ENCODE measurements at places on chromosomes 3 and 15.
A peak's percentile ranks its signal among the peaks of the same experiment; 100 is the strongest.

GRCh38 chr15:35293353-35294130 lies 208.4 kb upstream of the NANOGP8 start:
- DNase-seq, result no peak

- peak; percentile 21 for DNase-seq
These were observed 353.9 kb upstream of the KCNMB2 start for GRCh38 chr3:178182337-178182779.

DNA sequence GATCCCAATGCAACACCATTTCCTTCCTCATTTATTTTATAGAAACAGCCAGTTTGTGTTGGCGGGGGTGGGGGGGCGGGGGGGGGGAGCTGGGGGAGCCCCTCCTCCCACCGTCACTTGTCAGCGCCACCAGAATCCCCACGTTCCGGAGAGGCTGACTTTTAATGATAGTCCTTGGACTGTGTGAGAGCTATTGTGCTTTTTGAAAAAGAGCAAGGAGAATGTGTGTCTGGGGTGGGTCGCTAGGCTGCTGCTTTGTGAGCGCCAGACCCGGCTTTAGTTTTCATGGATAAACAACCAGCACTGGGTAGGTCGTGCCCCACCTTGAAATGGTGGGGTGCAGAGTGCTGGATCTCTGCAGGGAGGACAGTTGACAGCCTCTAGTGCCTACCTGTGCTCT lies 135.0 kb upstream of the ONECUT1 start:
- no peak for DNase-seq

GRCh38 chr3:111895071-111895470 lies 36.0 kb downstream of the PHLDB2 start:
- no peak for DNase-seq

GRCh38 chr15:90638201-90638691 lies 78.9 kb upstream of the BLM start:
- no peak for DNase-seq

DNA sequence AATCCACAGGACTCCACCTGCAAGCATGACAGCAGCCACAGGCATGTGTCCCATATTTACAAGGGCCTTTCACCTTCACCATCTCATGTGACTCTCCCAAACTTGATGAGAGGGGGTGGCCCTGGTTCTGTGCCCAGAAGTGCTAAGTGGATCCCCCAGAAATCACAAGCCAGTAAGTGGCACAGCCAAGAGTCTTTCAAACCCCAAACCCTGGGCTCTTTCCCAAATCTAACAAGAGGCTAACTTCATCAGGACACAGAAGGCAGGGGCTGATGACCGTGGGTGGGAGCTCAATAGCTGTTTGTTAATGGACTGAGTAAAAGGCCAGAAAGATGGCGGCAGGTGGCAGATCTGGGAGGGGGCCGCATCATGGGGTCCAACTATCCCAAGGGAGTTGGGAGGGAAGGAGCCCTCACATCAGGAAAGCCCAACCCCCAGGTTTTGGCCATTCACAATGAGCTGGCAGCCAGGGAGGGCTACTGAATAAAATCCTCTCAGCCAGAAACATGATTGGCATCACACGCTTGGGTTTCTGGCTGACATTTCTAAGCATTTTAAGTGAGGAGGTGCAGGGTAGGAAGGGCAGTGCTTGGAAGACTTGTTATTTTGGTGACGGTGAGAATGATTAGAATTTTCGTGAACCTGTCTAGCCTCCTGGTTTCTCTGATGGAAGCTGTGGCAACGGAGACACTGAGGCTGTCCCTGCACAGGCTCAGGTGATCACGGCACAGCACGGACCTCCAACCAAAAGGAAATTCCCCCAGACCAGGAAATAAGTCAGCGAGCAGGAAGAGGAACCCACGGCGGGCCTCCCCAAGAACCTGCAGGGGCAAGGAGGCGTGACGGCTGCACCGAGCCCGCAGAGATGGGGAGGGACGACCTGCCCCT lies 109.3 kb downstream of the OXNAD1 start:
- DNase-seq, result no peak

- DNase-seq, result no peak
These were observed 31.5 kb upstream of the DYNC1LI1 start for GRCh38 chr3:32602206-32602605.

GRCh38 chr3:44427683-44428082 lies 49.8 kb downstream of the ZNF445 start:
- no peak for DNase-seq

DNA sequence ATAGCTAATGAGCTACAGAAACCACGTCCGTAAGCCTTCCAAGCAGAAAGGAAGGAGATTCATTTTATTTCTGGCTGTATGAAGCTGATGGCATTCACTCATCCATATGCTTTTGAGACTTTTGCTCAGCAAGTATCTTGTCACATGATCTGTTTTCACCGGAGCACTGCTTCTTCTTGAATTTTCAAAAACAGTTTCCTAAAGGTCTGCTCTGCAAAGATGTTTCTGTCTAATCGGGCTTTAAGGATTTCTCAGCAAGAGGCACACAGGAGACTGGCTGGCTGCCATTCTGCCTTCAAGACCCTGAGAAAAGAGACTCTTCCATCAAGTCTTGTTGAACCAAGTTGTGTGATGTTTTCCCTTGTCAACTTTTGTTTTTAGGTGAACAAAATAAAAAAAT lies 289.6 kb upstream of the LYSMD4 start:
- no peak for DNase-seq

Measured in caudate nucleus (tissue), 63 donors.